ENCODE measurements at places on chromosomes 2 and 18. TPM values are rescaled to one million over a fixed set of nuclear protein-coding genes. Genes with fewer than 3 reads are reported as not detected.
A peak's percentile ranks its signal among the peaks of the same experiment; 100 is the strongest.

Gene RTP5
- 0.29 TPM for total RNA-seq

DNA sequence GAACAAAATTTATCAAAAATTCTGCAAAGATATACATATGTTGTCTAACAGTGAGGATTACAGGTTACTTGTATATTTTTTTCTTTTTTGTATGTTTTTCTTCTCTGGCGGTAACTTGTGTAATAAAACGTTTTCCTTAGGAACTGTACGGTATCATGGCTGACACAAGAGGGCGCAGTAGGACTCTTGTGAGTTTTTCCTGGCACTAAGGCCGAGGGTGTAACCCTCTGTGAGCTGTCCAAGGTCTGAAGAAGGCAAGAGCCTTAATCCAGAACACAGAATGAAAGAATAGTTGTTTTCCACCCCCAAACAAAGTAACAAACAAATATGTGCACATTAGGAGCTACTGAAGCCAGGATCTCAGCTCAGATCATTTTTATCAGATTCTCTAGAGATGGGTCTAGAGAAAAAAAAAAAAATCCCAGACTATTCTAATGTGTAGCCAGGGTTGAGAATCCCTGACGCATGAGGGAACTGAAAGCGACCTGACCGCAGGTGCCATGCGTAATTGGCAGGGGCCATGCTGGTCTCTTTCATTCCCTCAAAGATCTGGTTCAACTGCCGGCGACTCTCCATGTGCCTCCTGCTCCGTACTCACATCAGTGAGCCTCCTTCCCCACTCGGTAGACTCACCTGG, 27.0 kb downstream of the TMEM200C start:
- H3K27ac ChIP-seq = no peak overlapping the region
- H3K27me3 ChIP-seq = no peaks in the 10 kb centered on the region
- H3K36me3 ChIP-seq = no peaks in the 10 kb centered on the region
- H3K4me3 ChIP-seq = no peak overlapping the region
- DNase-seq = peak; percentile 63

GRCh38 chr2:207716056-207716455, 4.6 kb downstream of the CCNYL1 start:
- DNase-seq = no peak
- H3K4me1 ChIP-seq = peaks cover 25% of the 10 kb centered on the region

DNA sequence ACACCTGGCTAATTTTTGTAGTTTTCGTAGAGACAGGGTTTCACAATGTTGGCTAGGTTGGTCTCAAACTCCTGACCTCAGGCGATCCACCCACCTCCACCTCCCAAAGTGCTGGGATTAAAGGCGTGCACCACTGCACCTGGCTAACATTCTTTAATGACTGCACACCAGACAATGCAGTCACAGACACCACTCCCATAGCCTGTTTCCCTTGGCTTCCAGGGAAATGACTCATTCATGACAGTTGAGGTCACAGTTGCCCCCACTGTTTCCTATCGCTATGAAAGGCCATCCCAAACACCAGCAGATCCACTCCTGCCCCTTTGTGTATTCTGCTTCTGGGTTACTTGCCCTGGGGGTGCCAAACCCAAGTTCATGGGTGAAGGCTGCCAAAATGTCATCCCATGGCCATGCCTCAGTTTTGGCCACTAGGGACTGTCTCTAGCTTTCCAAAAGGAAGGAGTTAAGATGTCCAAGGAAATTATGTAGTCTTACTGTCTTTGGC, 8.7 kb downstream of the CHMP1B start:
- DNase-seq = peak; percentile 17
- no peak overlapping the region for H3K27ac ChIP-seq
- peaks cover 1% of the 10 kb centered on the region for H3K36me3 ChIP-seq
- H3K4me3 ChIP-seq = no peak overlapping the region

GRCh38 chr2:231049286-231050017, 7.2 kb upstream of the PSMD1 start:
- H3K4me1 ChIP-seq = peaks cover 16% of the 10 kb centered on the region
- no peaks in the 10 kb centered on the region for H3K36me3 ChIP-seq
- peaks cover 8% of the 10 kb centered on the region for H3K27me3 ChIP-seq
- H3K4me3 ChIP-seq = no peak overlapping the region
- H3K27ac ChIP-seq = no peak overlapping the region
- no peak for DNase-seq

DNA sequence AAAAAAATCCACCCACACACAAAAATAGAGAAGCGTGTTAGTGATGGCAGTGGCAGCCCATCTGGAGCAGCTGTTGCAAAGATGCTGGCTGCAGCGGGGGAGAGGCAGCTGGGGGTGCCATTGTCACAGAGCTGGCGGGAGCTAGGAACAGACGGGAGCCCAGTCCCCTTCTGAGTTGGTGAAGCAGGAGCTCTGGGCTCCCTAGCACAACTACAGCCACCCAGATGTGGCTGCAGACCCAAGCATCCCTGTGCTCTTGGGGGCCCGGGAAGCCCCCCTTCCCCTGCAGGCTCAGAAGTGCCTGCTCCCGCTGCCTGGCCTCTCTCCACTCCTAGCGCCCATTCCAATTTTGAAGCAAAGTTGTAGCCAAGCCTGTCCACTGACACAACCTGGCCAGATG, 366.6 kb upstream of the MC4R start:
- H3K27me3 ChIP-seq = no peaks in the 10 kb centered on the region
- DNase-seq = no peak
- H3K4me1 ChIP-seq = no peaks in the 10 kb centered on the region
- no peak overlapping the region for H3K27ac ChIP-seq

DNA sequence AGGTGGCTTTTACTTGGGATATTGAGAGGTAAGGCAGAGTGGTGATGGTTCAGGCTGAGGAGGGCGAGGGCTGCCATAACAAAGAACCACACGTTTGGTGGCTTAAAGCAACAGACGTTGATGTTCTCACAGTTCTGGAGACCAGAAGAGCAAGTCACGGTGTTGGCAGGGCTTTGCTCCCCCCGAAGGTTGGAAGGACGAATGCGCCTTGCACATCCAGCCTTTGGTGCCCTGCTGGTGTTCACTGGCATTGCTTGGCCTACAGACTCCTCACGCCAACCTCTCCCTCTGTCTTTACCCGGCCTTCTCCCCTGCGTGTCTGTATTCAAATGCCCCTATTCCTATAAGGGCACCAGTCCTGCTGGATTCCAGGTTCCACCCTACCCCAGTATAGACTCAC, 125.4 kb downstream of the TPO start:
- DNase-seq = peak; percentile 17
- H3K27ac ChIP-seq = no peak overlapping the region
- H3K4me3 ChIP-seq = no peak overlapping the region
- H3K27me3 ChIP-seq = no peaks in the 10 kb centered on the region
- H3K4me1 ChIP-seq = no peaks in the 10 kb centered on the region

- no peak for DNase-seq
- peak overlapping the region; percentile 57 for H3K27ac ChIP-seq
- H3K36me3 ChIP-seq = no peaks in the 10 kb centered on the region
- H3K4me1 ChIP-seq = peaks cover 46% of the 10 kb centered on the region
These were observed 99.0 kb upstream of the ID2 start for GRCh38 chr2:8582651-8583399.

DNA sequence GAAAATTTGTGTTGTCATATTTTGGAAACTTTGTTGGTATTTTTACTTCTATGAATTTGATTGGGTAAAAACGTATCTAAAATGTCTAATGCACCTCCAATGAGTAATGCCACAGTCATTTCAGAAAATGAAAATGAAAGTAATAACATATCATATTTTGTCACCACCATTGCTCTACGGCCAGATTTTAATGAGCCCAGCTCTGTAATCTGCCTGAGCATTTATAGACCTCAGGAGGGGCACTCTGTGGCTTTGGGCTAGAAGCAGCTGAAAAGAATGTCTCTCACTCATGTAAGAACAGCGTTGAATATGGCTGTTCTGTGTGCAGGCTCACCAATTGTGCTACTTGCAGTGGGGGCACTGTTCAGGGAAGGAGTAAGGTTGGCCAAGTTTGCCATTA, 32.7 kb upstream of the ABCA12 start:
- no peaks in the 10 kb centered on the region for H3K36me3 ChIP-seq
- no peaks in the 10 kb centered on the region for H3K27me3 ChIP-seq
- peaks cover 8% of the 10 kb centered on the region for H3K4me1 ChIP-seq

DNA sequence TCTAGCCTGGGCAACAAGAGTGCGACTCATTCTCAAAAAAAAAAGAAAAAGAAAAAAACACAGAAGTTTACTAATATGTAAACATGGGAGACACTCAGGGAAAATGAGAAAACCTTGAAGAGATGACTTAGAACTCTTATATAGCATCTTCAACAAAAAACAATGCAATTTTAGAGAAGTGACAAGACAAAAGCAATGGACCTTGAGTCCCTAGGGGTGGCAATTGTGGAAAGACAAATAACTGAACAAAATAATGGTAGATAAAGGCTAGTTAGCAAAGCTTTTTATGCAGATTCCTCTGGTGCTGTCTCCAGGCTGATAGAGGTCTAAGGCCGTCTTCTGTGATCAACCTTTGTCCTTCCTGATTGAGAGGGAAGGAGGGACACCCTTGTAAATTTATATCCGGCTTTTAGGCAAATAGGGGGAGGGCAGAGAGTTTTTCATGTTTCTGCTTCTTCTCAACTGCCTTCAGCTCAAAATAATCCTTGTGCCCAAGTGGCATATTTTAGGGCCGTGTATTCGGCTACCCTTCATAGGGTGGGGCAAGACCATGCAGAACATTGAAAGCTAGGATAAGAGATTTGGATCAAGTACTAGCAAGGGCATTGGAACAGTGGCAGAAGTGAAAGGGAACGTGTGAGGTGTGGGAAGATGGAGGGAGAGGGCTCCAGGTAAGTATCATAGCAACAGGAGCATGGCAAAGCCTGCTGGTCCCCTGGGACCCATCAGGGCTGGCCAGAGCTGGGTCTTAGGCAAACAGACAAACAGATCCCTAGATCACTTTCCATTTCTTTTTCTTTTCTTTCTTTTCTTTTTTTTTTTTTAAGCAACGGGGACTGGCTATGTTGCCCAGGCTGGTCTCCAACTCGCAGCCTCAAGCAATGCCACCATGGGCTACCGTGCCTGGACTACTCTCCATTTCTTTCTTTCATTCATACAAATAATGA, 116.2 kb upstream of the STPG4 start:
- no peak for DNase-seq
- H3K4me1 ChIP-seq = no peaks in the 10 kb centered on the region
- no peak overlapping the region for H3K27ac ChIP-seq
- H3K36me3 ChIP-seq = no peaks in the 10 kb centered on the region
- H3K4me3 ChIP-seq = no peak overlapping the region
- H3K27me3 ChIP-seq = no peaks in the 10 kb centered on the region

DNA sequence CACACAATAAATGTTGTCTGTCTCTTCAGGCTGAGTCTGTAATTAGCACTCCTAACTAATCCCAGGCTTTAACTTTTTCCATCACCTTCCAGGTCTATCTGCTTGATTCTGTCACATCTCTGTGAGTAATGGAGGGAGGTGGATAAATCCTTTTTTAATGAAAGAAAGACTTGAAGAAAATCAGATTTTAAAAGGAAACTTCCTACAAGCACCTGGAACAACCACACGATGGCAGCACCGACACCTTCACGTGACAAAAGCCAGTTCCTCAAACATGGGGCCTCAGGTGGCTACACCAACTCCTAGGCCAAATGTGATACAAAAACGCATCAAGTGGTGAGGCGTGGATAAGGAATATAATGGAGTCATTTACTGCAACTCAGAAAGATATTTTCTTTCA, 41.8 kb downstream of the TGFBRAP1 start:
- no peak overlapping the region for H3K4me3 ChIP-seq
- H3K4me1 ChIP-seq = no peaks in the 10 kb centered on the region
- H3K27ac ChIP-seq = no peak overlapping the region
- DNase-seq = peak; percentile 70
